WTC11 (cell line): ENCODE measurements at places on chromosomes 1 and 21.

DNA sequence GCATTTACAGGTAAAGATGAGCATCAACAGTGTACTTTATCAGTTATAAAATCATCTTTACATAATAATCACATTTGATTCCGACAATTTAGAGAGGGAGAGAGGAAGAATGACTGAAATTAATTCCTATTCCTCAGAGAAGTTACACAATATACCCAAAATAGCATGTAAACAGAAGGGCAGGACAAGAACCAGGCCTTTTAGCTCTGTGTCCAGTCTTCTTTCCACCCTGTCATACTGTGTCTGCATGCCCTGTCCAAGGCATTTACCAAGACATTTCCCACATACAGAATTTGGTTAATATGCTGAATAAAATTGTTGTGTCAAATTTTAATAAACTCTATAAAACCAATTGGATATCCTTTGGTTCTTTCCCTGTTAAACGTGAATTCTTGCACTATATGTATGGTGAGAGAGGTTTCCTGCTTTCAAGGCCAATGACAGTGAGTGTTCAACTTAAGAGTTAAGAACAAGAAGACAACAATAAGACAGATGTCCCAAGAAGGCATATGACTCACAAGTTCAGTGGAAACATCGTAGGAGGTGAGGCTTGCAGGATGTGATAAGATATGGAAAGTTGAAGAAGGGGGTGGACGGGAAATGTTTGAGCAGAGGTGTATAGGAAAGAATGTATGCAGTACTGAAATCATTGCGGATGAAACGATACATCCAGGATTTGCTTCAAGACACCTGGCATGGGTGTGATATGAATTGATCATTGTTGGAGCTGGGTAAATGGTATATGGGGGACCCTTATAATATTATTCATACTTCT is 20.8 kb downstream of the LRRC8B start:
- no peak for DNase-seq

DNA sequence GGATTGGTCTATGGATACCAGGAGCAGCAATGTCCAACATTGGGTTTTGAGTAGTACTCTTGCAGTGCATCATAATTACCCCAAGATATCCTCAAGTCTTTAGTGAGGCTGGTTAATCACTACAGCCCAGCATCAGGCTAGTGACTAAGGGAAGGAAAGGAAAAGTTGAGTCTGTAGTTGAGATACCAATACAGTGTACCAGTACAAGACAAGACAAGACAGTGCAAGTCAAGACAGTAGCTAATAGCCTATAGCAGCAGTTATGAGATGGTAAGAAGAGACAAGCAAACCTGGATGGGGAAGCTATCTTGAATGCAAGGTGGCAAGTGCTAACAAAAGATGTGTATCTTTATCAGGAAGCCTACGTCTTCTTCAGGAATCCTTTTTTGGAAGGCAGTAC is 13.3 kb upstream of the GNG12 start:
- no peak for DNase-seq

GRCh38 chr1:199161766-199162303 is 523.0 kb downstream of the PTPRC start:
- no peak for DNase-seq

GRCh38 chr1:184056921-184057555 is 5.5 kb downstream of the TSEN15 start:
- DNase-seq, result no peak

GRCh38 chr1:12770620-12771019 is 2.9 kb upstream of the PRAMEF12 start:
- DNase-seq, result no peak

- DNase-seq, result no peak
These were observed 25.8 kb downstream of the PTPN14 start for GRCh38 chr1:214525535-214526019.

DNA sequence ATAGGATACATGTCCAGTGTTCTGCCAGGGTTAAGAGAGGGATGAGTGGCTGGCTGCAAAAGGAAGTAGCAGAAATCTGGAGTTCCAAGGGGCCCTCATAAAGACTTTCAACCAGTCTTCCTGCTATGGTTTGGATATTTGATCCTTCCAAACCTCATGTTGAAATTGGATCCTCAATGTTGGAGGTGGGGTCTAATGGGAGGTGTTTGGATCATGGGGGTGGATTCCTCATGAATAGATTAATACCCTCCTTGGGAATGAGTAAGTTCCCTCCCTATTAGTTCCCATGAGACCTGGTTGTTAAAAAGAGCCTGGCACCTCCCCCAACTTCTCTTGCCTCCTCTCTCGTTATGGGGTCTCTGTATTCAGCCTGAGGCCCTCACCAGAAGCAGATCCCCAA is 10.1 kb upstream of the GNG12 start:
- no peak for DNase-seq

DNA sequence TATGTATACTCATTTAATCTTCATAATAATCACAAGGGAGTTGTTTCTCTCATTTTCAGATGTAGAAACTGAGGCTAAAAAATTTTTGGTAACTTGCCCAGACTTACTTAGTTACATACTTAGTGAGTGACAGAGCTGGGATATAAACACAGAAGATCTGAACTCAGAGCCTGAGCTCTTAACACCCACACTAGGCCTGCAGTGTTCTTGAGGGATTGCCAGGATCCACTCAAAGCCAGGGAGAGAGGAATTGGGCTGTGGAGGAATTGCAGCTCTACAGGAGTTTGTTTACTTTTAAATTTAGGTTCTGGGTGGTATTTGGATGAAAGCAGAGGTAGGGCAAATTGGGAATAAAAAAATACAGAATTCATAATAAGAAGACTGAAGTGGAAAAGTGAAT is 515.1 kb upstream of the PLXNA2 start:
- no peak for DNase-seq

DNA sequence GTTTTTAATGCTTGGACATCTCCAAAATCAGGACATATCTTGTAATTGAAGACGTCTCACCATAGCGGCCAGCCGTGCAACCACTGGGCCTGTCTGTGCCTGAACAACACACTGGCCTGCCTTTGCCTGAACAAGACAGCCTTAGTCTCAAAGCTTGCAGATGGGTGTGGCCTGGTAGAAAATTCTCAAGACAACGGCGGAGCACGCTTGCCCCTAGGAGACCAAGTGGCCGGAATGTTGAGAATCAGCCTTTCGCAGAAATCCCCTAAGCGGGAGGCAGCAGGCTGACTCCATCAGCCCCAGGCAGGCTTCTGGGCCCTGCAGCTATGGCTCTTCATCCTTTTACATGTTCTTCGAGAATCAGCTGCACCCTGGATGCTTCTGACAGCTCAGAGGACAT is 98.0 kb upstream of the C1orf174 start:
- DNase-seq, result no peak
